ENCODE measurements at places on chromosomes 2 and 18.

- DNase-seq = no peak
These were observed 312.3 kb upstream of the PKDCC start for GRCh38 chr2:41735476-41735875.

- DNase-seq = no peak
These were observed at the start of gene SP100 for GRCh38 chr2:230416061-230416721. Gene SP100 (plus strand): TSS chr2:230416201. CDS start chr2:230416297, 96 bp downstream.

DNA sequence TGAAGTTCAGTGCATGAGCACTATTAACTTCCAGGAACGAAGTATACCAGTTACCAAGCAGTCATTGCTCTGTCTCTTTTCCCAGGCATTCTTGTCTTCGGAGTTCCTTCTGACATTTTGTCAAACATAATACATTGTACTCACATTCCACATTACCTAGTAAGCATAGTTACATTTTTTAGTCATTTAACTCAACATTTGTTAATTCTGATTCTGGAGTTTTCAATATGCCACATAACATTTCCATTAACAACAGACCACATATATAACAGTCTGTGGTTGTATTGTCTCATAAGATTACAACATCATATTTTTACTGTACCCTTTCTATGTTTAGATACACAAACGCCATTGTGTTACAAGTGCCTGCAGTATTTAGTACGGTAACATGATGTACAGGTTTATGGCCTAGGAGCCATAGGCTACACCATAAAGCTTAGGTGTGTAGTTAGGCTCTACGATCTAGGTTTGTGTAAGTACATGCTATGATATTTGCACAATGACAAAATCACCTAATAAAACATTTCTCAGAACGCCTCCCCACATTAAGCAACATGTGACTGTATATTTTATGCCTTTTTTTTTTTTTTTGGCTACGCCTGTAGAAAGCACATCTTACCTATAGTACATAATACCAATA, 187.1 kb downstream of the DYM start:
- no peak for DNase-seq

DNA sequence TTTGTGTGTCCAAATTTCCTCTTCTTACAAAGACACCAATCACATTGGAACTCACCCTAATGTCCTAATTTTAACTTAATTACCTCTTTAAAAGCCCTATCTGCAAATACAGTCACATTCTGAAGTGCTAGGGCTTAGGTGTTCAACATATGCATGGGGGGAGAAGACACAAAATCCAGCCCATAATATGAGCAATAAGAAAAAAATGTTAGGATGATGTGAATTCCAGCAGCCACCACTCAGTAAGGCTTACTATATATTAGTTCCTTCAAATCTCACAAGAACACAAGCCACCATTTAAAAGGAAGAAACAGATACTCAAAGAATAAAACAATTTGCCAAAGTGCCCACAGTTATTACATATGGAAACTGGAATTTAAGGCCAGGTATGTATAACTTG, 285.7 kb downstream of the EPHA4 start:
- no peak for DNase-seq

DNA sequence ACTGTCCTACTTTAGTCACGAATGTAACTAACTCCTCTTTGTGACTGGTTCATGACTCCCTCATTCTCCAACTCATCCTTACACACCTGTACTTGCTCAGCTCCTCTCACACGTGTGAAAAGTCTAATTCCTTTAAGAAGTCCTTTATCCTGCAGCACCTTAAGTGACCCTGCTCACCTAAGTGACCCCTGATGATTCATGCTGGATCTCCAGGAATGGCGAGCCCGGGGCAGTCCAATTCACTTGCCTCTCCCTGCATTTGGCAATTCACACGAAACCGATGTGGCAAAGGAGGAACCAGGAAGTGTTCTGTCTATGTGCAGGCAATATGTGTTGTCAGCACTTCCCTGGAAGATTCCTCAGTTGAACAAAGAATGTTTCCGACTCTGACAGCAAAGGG, 189.8 kb upstream of the NABP1 start:
- no peak for DNase-seq

GRCh38 chr18:78006006-78006773, 756.5 kb downstream of the GALR1 start:
- no peak for DNase-seq

DNA sequence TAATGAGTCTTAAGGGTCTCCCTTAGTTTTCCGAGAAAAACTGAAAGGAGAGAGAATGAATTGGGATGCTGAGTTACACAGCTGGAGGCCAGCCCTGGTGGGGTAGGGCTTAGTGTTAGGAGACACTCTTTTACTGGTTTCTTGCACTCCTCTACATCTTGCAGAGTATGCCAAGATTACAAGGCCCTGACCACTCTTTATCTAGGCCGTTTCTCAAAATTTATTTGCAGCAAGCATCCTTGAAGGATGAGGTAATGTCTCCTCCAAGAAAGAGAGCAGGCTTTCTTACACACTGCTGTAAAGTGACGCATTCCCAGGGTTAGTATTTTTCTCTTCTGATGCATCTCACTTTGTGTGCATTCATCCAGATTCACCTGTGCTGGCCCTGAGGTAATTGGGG, 166.2 kb downstream of the TDRD15 start:
- no peak for DNase-seq

DNA sequence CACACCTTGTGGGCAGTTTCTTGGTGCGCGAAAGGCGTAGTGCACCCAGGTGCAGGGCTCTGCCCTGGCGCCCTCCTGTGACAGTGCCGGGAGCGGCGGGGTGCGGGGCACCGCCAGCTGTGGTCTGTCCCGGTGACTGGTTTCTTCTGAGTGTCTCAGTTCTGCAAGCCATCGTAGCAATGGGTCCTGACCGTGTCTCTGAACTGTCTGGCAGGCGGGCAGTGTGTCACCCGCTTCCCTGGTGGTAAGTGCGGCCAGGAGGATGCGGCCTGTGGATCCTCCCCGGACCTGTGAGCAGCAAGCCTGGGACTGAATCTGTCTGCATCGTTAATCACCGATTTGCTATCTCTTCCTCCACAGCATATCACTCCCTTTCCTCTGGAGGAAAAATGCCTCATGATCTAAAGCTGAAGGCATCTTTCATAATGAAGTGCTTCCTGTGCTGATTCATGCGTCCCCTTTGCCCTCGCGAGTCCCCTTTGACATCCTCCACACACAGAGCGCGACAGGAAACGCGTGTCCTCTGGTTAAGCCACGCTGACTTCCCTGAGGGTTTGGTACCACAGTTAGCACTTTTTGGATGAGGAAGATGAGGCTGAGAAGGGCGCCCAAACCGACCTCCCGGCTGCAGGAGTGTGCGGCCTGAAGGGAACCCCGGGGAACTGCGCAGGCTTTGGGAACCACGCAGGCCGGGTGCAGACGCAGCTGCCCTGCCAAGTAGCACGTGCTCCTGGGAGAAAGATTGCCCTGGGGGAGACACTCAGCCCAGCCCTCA, 416.0 kb upstream of the HS6ST1 start:
- DNase-seq = no peak

- DNase-seq = no peak
These were observed 3.6 kb downstream of the IHH start for GRCh38 chr2:219056896-219057708.

Data from NCI-H187 (cell line).